ENCODE measurements at places on chromosomes 7 and 10.

GRCh38 chr7:131642429-131642828, 86.0 kb upstream of the PODXL start:
- no peak for DNase-seq

DNA sequence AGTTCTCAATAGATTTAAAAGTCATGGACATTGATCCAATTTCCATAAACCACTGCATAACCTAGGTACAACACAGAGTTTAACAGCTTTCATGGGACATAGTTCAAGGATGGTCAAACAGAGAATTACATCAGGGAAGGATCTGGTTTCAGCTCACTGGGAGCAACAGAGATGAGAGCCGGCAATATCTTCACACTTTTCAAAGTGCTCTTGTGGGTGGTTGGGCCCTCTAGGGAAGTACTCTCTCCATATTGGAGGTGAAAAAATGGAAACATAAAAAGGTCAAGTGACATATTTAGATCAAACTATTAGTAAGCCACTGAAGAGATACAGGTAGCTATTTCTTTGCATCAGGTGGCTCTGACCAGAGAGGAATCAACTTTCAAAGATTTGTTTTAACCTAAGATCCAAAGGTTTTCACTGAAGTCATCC, 61.8 kb upstream of the LRRN3 start:
- DNase-seq, result no peak

DNA sequence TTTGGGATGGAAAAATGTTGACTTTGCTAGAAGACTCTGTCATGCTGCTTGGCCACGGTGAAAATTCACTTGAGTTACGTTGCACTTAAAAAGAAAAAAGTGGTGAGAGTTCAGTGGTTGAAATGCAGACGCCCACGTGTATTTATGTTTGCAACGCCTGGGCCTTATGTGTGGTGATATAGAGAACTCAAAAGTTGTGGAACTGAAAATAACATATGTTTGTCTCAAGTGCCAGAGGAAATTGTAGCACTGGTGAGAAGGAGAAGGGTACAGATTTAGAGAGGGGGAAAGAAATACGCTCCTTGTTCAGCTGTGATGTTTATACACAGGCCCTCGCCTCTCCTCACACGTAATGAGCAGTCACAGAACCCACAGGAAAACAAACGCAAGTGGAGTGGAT, 73.6 kb downstream of the EMX2 start:
- DNase-seq, result no peak

GRCh38 chr7:134186801-134187200, 59.7 kb downstream of the LRGUK start:
- no peak for DNase-seq

DNA sequence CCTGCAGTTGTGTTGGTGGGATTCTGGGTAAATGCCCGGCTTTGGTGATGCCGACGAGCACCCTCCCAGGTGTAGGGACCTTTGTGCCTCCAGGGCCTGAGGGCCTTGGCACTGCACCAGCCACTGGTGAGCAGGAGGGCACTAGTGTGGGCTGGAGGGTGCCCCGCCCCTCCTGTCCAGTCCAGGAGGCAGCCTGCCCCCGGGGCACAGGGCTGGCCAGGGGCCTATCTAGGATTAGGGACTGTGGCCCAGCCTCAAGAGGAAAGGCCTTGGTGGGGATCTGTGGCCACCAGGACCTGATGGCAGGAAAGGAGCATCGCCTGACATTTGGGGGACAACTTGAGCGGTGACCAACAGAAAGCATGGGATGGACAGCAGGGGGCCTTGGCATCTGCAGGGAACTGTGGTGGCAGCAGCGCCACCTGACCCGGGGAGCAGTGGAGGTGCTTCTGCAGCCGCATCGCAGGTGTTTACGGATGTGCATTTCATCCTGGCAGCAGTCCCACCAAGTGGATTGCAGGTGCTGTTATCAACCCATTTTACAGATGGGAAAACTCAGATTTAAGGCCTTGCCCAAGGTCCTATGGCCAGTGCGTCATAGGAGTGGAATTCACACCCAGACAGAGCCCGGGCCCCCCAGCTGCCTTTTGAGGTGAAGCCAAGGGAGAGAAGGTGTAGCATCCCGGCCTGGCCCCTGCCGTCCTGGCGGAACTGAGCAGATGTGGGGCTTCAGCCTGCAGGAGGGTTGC, 11.1 kb downstream of the ZNF316 start:
- DNase-seq, result no peak

DNA sequence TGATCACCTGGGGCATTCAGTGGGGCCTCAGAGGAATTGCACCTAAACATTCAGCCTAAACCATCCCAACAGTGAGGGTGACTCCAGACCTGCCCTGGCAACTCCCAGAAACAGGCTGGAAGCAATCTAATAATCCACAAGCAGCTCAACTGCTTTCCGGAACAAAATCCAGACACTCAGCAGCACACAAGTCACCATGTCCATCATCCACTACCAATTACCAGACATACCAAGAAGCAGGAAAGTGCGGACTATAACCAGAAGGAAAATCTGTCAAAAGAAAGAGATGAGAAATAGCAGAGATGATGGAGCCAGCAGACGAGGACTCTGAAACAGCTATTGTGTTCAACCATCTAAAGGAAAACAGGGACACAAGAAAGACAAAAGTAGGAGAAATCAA, 342.6 kb upstream of the ZMIZ1 start:
- DNase-seq, result no peak

DNA sequence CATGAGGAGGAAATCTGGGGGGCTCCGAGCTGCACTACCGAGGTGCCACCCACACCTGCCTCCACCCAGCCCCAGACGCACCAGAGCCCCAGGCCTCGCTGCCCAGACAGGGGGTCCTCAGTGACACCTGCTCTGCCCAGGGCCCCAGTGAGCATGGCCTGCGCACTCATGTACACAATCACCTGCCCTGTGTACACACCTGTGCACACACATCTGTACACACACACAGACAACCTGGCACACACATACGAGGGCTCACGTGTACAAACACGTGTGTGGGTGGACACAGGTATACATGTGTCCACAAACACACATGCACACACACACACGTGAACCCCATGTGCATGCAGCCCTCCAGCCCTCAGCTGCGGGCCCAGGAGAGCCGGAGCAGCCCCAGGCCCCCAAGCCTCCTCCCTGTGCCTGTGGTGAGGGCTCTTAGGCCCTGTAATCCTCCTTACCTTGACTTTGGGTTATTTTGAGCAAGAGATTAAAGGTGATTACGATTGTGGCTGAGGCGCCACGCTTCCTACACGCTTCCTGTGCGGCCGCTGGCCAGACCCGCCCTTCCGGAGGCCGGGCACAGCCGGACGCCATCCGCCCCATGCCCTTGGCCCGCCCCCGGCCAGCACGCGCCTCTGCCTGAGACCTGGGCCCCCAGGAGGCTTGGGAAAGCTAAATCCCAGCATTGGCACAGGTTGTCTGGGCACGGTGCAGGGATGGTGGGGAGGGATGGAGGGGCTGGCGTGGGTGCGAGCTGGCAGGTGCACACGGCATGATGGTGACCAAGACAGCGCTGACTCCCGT, 71.9 kb downstream of the ELFN1 start:
- peak; percentile 18 for DNase-seq

GRCh38 chr7:1033546-1034145, 10.7 kb upstream of the GPR146 start:
- DNase-seq, result no peak

GRCh38 chr10:8315619-8316021, 261.1 kb downstream of the GATA3 start:
- DNase-seq, result no peak

DNA sequence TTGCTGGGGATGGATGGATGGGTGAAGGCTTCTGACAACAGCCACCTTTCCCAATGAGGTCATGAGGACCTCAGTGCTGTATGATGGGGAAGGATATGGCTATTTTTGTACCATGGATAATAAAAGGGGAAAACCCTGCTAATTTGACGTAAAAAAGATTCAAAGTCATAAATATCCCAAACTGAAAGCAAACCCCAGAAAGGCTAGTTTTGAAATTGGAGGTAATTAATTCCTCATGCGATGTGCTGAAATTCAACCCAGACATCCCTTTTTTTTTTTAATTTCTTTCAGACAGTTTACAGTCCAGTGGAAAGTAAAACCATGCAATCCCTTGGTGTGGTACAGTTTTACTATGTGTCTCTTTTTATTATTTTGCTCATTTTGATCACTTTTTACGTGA, 254.5 kb upstream of the BMPER start:
- DNase-seq, result no peak

GRCh38 chr10:125783957-125784356, 8.3 kb upstream of the MMP21 start:
- DNase-seq, result no peak

DNA sequence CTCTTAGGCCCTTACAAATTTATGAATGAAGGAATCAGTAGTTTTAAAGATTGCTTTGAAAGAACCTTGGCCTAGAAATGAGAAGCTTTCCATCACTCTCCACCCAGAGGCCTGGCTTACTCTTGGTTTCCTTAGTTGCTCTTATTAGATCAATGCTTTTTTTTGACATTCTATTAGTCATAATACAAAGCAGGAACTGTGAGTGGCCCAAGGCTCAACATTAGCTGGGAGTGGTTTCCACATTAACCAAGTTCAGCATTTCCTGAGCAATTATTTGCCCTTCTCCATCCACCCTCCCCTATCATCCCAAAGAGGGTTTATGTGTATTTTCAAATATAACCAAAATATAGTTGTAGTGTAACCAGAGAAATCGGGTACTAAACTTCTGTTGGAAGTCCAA, 103.4 kb upstream of the FAM204A start:
- no peak for DNase-seq

DNA sequence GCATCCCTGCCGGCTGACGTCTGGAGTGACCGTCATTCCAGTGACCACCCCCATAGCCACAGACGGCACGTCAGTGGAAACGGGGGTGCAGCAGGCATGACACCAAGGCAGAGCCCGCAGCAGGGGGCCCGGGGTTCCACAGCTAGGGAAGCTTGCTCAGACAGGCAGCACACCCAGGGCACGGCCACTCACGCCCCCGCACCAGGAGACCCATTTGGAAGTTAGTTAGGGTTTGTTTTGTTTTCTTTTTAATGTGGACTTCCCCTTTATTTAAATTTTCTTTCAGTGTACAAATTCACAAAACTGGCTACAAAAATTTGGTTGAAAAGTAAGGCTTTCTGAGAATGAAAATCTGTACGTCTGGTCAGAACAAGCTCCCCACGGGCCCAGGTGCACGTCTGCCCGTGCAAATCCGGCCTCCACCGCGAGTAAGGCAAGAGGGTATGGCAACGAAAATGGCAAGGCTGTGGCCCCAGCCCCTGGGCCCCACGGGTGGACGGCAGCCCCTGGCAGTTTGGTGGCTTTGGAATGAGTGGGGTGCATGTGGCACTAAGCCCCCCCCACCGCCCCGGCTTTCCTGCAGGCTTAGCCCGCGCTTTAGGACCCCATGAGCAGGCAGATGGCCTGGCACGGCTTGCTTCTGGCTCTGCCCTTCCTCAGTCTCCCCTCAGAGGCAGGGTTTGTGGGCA, 124.2 kb downstream of the FAM53B start:
- no peak for DNase-seq

GRCh38 chr10:48902096-48902495, 37.5 kb downstream of the LRRC18 start:
- DNase-seq, result no peak

DNA sequence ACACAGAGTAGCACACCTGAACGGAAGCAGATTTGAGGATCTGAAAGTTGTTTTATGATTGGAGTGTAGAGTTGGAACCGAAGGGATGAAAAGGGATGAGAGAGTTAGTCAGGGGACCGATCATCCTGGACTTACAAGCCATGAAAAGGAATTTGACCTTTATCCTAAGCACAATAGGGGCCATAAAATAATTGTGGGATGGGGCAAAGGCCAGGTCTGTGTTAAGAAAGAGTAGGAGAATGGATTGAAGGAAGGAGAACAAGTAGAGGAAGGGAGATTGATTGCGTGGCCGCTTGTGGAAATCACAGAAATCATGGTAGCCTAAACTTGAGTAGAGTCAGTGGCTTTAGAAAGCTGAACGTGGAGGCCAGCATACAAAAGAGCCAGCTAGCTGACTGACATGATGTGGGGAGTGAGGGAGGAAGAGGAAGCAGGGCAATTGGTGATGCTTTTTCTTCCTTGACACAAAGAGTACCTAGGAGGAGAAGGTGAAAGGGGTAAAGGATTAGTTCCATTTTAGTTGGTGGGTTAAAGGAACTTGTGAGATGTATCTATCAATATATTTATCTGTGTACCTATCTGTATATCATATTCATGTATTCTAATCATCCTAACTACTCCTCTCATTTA, 67.1 kb upstream of the RPA3 start:
- DNase-seq, result no peak

- no peak for DNase-seq
Observed at GRCh38 chr7:116692401-116693308, 20.7 kb downstream of the MET start.
